Endothelial cell of coronary artery (primary cell): ENCODE measurements at places on chromosomes 3 and 15. TPM values are rescaled to one million over a fixed set of nuclear protein-coding genes. Genes with fewer than 3 reads are reported as not detected.

Gene SLC9C1
- 0.09 and 0.19 TPM in 2 replicates for total RNA-seq

Gene ZPLD1
- total RNA-seq = under 0.01 and 0.09 TPM in 2 replicates

Gene KLHL6
- 5.9 and 7.5 TPM in 2 replicates for total RNA-seq

Gene CXCR6
- total RNA-seq = not detected in 2 replicates

Gene RTP1
- not detected in 2 replicates for total RNA-seq

Gene ISLR2
- total RNA-seq = 0.09 TPM in 1 of 2 replicates, not detected in the other

Gene IGSF11
- not detected in 2 replicates for total RNA-seq

Gene RAD54L2
- 16.0 and 18.5 TPM in 2 replicates for total RNA-seq

Gene OXTR
- total RNA-seq = 0.18 and 10.7 TPM in 2 replicates

Gene CA12
- 0.90 and 4.0 TPM in 2 replicates for total RNA-seq

Gene SLC28A1
- total RNA-seq = not detected in 2 replicates

Gene NEK10
- 3.4 and 9.0 TPM in 2 replicates for total RNA-seq

Gene KIF23
- total RNA-seq = 18.1 and 39.0 TPM in 2 replicates

Gene PRSS50
- total RNA-seq = not detected in 2 replicates

Gene PIGZ
- 2.2 and 2.4 TPM in 2 replicates for total RNA-seq

Gene ATP2B2
- total RNA-seq = not detected in 2 replicates

Gene SGO1
- 2.4 and 5.2 TPM in 2 replicates for total RNA-seq

Gene SLC24A5
- total RNA-seq = not detected in 2 replicates

Gene XIRP1
- total RNA-seq = not detected in 2 replicates

Gene SH2D7
- total RNA-seq = not detected in 2 replicates

Gene C3orf20
- total RNA-seq = under 0.01 TPM in 2 replicates

Gene CGGBP1
- total RNA-seq = 36.0 and 52.7 TPM in 2 replicates

Gene GNB4
- 56.2 and 71.5 TPM in 2 replicates for total RNA-seq

Gene XPC
- 39.1 and 54.5 TPM in 2 replicates for total RNA-seq

Gene CDC25A
- 5.9 and 12.4 TPM in 2 replicates for total RNA-seq

Gene MOBP
- 0.09 and 0.19 TPM in 2 replicates for total RNA-seq

Gene SV2B
- 0.18 TPM in 1 of 2 replicates, not detected in the other for total RNA-seq

Gene SLC51A
- total RNA-seq = not detected in 2 replicates

Gene GAP43
- not detected in 2 replicates for total RNA-seq

Gene EPHA3
- 1.7 TPM in 1 of 2 replicates, not detected in the other for total RNA-seq

Gene EXD1
- total RNA-seq = under 0.01 TPM in 1 of 2 replicates, not detected in the other

Gene CCDC39
- under 0.01 TPM in 1 of 2 replicates, not detected in the other for total RNA-seq
